Ureter (tissue), 1 donor: ENCODE measurements at places on chromosomes 7 and 10. TPM values are rescaled to one million over a fixed set of nuclear protein-coding genes. Genes with fewer than 3 reads are reported as not detected.

- no peak for DNase-seq
These were observed 980 bp downstream of the TMEM26 start for GRCh38 chr10:61452151-61452651.

DNA sequence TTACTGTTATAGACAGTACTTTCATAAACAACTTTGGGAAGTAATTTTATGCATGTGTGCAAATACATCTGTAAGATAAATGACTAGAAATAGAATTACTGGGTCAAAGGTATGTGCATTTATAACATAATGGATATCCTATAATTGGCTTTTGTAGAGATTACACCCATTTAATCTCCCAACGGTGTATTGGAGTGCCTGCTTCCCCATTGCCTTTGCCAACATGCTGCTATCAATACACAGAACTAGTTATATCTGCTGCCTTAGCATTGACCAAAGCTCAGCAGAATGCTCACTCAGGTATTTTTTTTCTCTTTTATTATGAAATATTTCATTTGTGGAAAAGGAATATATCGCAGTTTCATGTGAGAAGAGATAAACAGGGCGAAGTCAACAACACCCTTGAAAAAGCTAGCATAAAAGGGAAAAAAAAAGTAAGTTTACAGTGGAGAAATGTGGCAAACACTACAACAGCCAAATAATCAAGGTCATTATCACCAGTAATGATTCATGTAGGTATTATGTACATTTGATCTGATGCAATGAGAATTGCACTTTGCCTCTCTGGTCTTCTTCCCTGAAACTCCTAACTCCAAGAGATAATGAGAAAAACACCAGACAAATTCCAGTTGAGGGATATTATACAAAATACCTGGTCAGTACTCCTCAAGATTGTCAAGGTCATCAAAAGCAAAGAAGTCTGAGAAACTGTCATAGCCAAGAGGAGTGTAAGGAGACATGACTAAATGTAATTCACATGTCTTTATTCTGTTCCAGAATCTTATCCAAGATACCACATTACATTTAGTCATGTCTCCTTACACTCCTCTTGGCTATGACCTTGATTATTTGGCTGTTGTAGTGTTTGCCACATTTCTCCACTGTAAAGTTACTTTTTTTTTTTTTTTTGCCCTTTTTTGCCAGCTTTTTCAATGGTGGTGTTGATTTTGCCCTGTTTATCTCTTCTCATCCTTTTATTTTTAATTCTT lies 36.8 kb downstream of the MARCHF5 start:
- no peak for DNase-seq

DNA sequence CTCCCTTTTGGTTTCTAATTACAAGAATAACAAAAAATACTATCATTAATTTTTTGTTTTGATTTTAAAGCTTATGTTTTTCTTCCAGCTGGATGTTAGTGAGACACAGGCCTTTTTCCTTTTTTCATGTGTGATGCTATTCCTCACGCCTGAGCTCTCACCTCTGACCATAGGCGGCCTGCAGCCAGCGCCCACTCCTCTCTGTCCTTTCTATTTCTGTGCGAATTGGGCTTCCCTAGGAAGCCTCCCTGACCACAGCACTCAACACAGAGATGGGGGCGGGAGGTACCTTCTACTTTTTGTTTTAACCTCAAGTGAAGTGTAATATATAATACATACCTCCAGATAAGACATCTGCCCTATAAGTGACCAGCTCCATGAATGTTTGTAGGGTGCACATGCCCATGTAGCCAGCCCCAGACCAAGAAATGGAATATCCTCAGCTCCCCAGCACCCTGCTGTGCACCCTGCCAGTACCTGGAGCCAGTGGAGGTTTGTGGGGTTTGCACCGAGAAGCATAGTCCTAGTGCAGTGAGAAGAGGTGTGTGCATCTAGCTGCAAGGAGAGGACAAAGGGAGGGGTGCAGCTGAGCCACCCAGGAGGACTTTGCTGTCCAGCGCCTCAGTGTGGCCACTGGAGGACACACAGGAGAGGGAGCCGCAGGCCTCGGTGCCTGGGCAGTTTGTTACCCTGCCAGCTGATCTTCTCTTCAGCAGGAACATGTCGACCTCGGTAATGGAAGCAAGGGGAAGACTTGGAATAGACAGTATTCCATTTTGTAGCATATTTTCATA lies 38.5 kb downstream of the BNIP3 start:
- no peak for DNase-seq

The MTURN gene
- 27.7 TPM for total RNA-seq

DNA sequence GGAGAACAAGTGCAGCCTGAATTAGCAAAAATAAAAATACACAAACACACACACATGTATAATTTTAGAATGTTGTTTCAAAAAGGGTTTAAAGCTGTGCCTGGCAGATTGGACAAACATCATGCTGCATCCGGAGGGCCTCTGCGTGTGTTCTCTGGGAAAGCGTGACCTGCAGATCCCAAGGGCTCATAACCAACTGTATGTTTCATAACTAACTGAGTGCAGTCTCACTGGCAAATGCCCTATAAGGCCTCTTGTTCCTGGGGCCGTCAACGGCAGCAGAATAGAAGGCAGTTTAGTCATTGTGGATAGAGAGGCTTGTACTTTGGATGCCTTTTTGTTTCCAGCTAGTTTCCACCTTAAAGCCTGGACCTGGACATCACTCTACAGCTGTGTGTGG lies 243.8 kb upstream of the KIAA1217 start:
- DNase-seq = no peak

GRCh38 chr10:11285171-11285570 lies 267.5 kb downstream of the CELF2 start:
- DNase-seq = peak; percentile 29

DNA sequence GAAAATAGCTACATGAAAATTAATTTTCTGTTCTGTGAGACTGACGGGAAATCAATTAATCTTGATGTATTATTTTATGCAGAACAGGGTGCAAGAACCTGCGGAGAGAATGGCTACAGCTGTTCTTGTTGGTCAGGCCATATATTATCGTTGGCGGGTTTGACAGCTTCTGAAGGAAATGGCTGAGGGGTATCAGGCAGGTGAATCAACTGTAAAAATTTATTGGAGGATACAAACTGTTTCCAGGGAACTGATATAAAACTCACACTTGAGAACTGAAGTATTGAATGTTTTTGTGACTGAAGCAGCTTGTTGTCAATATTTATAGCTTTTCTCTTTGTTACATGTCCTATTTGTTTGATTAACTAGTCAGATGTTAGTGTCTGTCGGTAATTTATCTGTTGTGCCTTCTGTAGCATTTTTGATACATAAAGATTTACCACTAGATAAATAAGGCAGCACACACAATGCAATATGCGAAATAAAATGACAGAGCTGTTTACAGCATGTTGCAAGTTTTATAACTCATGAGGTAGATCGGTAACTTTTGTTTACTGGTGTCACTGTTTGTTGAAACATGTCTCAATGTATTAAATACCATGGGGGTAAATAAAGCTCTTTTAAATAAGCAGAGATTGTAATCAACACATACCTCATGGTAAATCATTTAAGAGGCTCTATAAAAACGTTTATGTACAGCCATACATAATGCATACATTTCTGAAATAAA lies 308.2 kb downstream of the LRMDA start:
- DNase-seq = no peak

The HMX3 gene
- not detected for total RNA-seq

DNA sequence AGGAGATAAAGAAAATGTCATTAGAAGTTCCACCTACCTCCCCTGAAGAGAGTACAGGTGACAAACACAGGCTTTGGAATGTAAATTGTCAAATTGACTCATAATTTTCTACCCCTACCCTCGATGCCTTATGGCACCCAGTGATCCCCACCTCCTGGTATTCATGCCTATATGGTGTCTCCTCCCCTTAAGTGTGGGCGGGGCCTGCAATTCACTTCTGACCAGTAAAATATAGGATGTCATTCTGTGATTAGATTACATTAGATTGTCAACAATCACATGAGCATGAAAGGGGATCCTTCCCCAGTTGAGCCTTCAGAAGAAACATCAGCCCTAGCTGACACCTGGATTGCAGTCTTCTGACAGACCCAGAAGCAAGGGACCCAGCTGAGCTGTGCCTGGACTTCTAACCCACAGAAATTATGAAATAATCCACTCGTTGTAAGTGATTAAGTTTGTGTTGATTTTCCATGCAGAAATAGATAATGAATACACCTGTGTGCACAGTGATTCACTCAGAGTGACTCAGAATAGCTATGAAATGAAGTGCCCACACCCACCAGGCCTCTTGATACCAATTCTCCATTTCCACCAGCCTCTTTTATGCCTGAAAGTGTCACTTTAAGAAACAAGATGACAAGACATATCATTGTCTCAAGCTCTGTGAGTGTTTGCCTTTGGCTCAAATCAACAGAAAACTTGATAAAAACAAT lies 8.5 kb upstream of the SLC39A12 start:
- no peak for DNase-seq

The ITGB8 gene
- 48.5 TPM for total RNA-seq

DNA sequence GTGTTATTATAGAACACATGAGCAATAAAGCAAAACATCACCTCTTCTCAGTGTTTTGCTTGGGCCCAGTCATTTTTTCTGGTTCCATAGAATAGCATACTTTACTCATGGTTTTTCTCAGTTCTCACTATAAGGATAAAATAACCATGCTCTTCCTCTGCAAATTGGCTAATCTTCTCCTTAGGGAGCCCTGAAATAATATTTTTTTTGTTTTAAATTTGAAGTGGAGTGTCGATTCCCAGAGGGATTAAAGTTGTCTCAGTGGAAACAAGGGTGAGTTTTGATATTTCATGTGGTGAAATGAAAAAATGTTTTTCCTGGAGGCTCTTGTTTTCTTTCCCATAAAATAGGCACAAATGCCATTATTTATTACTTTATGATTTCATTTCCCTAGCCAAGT lies 127.3 kb downstream of the NOC3L start:
- DNase-seq = no peak

DNA sequence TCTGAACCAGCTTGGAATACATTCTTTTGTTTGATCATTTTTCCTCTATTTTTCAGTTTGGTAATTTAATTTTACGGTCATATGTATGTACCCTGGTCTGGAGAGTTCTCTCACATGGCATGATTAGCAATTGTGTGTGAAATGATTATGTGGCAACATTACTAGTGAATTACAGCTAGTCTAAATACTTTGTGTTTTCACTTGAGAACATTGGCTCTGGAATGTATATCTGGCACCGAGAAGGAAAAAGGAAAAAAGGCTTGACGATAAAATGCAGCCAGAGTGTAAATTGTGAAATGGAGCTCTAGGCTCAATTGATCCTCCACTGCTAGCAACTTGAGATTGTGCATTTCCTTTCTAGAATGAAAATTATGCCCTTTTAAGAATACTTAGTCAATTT lies 397.2 kb downstream of the EXOC4 start:
- DNase-seq = no peak

The PNLIP gene
- not detected for total RNA-seq

The NCF1 gene
- 1.9 TPM for total RNA-seq

GRCh38 chr10:91856637-91857036 lies 52.6 kb downstream of the FGFBP3 start:
- no peak for DNase-seq

DNA sequence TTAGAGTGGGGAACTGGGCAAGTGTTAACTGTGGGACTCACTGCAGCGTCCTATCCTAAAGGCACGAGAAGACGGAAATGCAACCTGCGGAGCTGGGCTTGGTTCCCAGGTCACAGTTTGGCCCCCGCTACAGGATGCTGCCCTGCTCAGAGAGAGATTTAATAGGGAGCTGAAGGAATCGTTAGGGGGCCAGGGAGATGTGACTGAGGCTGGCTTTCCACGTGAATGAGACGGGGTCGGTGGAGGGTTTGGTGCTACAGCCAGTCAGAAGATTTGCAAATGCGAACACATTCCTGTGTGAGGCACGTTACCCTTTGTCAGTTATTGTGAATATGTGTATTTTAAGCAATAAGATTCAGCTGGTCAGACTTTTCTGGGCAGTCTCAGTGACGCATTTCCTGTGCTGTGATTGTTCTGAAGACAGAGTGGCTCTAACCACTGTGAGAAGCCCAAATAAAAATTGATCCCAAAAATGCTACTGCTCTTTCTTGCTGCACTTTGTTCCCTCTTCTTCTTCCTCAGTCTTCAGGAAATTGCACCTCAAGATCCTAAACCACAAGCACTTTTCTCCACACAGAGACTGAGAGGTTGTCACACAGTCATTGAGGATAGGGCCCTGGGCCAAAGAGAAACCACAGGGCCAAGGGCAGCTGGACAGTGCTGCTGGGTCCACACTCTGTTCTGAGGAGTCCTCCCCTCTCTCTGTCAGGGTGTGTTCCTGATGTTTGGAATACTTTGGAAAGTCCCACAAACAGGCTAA lies 21.2 kb downstream of the CYP17A1 start:
- DNase-seq = no peak

GRCh38 chr10:329361-330099 lies 194.3 kb downstream of the ZMYND11 start:
- peak; percentile 90 for DNase-seq

GRCh38 chr7:2051707-2052656 lies 180.8 kb downstream of the MAD1L1 start:
- no peak for DNase-seq

The ZNF488 gene
- total RNA-seq = 1.8 TPM

The NUPR2 gene
- total RNA-seq = 2.8 TPM

GRCh38 chr7:35487402-35487801 lies 207.5 kb downstream of the HERPUD2 start:
- no peak for DNase-seq

The ATOH7 gene
- not detected for total RNA-seq

- DNase-seq = no peak
These were observed 11.9 kb upstream of the WDFY4 start for GRCh38 chr10:48672596-48673265.

DNA sequence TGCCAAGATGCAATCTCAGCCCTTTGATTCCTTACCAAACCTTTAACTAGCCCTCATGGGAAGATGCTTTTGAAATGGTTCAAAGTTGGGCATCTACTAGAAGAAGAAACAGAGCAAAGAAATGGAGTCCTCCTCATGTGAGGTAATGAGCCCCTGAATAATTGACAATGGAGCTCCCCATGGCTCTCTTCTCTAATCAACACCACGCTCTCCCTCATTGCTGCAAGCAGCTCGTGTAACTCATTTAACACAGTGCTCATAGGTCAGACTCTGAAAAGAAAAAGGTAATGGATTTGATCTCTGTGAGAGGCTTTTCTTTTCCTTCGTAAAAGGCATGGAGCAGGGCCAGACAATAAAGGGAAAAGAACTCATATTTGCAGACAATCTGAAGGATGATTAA lies 312.8 kb downstream of the PHTF2 start:
- DNase-seq = no peak

The CCL24 gene
- not detected for total RNA-seq

The ZCWPW1 gene
- 4.3 TPM for total RNA-seq

The SDK1 gene
- 27.3 TPM for total RNA-seq

GRCh38 chr7:24757353-24758275 lies at the start of gene GSDME:
TSS of gene GSDME (minus strand) at chr7:24757464. CDS start at chr7:24749774, 7,690 bp downstream.
- peak; percentile 64 for DNase-seq

- no peak for DNase-seq
These were observed 875.8 kb upstream of the KCND2 start for GRCh38 chr7:119397156-119397555.

DNA sequence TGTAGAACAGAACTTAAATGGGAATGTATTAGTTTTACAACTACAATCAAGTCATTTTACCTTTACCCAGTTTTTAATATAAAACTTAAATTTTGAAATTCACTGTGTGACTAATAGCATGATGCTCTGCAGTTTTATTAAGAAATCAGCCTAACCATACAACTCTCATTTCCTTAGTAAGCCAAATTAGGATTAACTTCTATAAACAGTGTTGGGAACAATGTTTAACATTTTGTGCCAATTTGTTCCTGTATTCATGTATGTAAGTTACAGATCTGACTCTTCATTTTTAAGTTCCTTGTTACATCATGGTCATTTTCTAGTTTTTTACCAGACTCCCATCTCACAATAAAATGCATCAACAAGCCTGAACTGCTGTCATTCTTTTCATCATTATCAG lies 209.8 kb downstream of the ZEB1 start:
- DNase-seq = no peak

The SPDYE6 gene
- total RNA-seq = not detected
